Fibroblast of skin of right quadriceps (primary cell): ENCODE measurements at places on chromosomes 6 and 20.

GRCh38 chr6:34610819-34611477 lies 54.8 kb upstream of the SPDEF start:
- peak; percentile 77 for DNase-seq

DNA sequence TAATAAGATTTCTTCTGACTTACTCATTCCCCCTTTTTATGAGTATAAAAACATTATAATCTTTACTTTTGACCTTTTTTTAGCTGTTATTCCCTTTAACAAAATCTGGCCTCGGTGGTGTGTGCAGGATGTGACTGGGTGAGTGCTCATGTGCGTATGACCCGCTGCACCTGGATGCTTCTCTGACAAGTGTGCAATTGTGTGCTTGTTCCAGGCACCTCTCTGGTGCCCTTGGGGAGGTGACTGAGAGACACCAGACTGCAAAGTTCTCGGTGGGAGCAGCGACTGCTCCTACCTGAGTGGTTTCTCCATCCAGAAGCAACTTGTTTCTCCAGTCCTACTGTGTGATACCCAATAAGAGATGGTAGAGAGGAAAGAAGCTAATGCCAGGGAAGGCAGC lies 65.0 kb downstream of the ISM1 start:
- DNase-seq: no peak

DNA sequence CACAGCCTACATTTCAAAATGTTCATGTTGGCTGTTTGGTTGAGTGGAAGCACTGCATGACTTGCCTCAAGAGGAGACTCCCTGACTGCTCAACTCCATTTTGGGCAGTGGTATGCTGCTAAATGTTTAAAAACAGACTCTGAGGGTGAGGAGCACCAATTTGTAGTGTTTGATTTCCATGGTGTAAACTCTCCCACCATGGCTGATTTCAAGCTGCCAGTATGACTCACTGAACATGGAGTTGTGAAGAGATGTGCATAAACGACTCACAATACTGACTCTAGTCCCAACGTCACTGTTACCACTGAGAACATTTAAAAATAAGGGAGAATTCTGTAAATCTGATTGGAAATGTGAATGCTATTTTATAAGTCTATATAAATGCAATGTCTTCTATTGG lies 70.4 kb downstream of the BACH2 start:
- DNase-seq: peak; percentile 54

- DNase-seq: no peak
These were observed 36.4 kb downstream of the PLAGL1 start for GRCh38 chr6:143971482-143972205.

DNA sequence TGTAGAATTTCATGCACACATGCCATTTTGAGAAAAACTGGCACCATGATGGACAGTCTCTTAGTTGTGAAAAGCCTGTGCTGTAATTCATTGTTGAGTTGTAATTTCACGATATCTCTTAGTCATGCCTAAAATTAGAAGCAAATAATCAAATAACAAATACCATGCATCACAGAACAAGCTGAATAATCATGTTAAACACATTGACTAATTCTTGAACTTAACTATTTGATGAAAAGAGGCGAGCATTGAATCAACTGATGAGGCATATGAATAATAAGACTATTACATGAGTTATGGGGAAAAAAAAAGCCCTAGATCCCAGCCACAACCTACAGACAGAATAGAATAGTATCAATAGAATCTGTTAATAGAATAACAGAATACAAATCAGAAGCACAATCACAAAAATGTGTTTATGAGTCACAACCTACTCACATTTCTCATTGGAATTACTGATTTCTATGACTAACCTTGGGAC lies 14.2 kb upstream of the RNF217 start:
- peak; percentile 63 for DNase-seq

DNA sequence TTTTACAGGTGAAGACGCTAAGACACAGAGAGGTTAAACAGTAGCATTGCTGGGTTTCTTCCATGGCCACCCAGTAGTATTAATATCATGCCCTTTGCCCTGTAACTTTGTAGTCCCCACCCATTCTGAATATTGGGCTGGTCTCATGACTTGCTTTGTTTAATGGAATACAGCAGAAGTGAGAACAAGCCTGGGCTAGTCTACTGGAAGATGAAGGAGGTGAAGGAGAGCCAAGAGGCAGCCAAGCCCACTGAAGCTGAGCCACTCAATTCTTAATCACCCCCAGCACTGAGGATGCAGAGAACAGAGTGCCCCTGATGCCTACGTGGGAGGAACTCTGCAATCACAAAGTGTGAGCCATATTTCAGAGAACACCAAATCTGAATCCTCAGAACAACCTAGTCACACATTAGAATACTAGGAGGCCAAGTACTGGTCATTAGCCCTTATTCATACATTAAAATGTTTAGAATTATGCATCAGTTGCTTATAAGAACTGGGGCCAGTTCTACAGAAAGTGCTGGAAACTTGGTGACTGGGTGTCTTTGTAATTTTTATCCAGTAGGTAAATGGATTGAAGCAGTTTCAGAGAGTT lies 270.1 kb upstream of the PRND start:
- no peak for DNase-seq

DNA sequence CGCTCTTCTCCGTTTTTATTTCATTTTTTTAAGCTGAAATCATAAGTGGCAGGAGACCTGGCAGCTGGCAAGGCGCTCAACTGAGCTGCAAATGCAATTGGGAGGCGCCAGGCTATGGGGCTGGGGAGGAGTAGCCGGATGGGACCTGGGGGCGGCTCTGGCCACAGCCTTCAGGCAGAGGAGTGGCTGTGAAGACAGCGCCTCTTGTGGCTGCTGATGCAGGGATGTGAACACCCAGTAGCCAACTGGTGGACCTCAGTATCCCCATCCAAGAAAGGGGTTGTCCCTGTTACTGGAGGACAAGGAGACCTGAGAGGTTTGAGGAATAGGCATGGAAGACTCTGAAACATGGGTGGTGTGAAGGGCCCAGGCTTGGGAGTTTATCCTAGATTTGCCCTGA lies 12.6 kb downstream of the KCNK17 start:
- DNase-seq: no peak

DNA sequence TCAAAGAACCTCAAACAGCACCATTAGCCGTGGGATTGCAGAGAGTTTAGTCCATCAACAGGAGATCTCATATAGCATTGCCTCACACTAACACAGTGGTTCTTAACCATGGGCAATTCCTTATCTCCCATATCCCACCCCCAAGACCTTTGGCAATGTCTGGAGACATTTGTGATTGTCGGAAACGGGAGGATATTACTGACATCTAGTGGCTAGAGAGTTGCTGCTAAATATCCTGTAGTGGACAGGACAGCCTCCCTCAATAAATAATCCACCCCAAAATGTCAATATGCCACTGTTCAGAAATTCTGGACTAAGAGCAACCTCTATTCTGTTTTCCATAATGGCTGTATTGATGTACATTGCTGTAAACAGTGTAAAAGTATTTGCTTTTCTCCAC lies 210.1 kb upstream of the CCN2 start:
- peak; percentile 68 for DNase-seq

DNA sequence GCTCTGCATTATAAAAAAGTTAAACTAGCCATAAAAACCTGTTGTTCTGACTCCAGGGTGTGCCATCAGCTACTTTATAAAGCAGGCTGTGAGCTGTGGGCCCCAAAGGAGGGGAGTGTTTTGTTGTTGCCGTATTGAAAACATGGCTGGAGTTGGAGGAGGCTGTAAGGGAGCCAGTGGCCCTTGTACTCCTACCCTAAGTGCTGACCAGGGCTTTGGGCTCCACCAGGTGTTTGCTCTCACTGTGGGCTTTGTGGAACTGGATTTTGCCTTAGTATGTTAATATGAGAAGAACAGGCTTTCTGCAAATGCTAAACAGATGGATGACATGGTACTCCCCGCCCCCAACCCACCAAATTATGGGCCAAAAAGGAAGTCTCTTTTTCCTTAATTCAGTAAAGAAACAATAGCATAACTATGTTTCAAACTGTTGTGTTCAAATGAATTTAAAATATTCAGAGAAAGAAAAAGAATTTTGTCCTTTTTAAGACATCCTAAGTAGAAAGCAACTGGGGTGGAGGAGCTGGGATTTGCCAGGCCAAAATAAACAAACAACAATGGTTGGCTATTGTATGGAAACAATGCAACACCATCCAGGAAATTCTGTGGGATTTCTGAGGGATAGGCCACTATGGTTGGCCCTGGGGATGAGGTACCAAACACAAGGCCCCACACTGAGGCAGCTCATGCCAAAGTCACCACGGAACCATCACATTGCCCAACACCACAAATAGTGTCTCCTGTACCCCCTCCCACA lies 63.3 kb downstream of the PLCG1 start:
- no peak for DNase-seq

DNA sequence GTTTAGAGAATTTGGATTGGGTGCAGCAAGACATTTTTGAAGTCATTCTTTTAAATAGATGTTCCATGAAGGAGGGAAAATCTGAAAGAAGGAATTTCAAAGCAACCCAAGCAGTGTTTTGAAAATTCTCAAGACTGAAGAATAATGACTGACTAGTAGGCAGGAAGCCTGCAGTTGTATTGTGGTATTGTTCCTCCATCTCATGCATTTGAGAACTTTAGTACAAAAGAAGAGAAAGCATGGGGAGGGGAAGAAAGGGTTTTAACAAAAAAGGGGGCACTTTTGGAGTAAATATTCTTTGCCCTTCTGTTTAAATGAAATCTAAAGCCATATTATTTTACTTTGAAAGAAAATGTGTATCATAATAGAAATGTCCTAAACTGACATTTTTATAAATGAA lies 6.6 kb downstream of the NCOA3 start:
- DNase-seq: no peak

- DNase-seq: no peak
These were observed 61.2 kb downstream of the TNFAIP3 start for GRCh38 chr6:137928286-137928685.

- no peak for DNase-seq
These were observed 84.1 kb downstream of the C6orf52 start for GRCh38 chr6:10610289-10610688.

DNA sequence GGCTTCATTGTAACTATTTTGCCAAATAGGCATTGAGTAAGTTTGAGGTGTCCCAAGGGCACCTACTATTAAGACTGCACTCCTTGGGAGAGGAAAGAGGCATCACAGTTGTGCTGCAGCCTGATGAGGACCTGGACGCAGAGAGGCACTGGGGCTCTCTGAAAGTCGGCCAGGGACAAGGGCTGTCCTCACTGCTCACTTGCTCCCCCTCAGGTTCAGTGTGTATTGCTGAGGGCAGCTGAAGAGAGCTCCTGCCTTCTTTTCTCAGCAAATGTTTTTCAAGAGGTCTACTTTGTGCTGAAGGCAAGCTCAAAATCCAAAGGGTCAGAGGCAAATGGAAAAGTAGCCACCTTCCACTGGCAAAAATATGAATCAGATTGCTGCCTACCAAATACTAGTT lies 331.8 kb downstream of the RIMS1 start:
- peak; percentile 16 for DNase-seq

GRCh38 chr6:45746046-45746445 lies 269.6 kb downstream of the CLIC5 start:
- DNase-seq: peak; percentile 96

GRCh38 chr6:11043378-11043960 lies 636 bp downstream of the ELOVL2 start:
- DNase-seq: peak; percentile 27

DNA sequence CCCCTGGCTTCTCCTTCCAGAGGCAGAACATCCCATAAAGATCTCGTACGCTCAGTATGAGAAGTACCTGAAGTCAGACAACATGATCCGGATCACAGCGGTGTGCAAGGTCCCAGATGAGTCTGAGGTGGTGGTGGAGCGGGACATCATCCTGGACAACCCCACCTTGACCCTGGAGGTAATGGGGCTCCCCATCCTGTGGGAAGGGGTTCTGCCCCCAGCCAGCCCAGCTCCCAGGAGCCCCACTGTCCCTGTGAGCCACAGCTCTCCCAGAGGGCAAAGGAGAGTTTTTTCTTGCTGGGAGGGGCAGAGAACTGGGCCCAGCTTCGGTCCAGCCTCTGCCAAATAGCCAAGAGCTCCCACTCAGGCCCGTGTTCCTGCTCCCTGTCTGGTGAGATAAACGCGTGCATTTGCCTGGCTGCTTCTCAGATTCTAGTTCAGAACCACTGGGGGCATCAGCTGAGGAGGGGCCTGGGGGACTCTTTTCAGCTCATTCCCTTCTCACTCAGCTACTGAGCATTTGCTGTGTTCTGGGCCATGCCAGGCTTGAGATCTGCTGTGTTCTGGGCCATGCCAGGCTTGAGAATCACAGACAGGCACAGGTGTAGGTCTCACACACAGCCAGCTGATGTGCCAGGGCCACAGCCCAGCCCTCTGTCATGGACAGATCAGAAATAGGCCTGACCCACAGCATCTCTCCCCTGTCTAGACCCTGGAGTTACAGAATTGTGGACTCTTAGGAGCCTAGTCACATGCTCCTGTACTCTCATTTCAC lies 39.5 kb downstream of the TGM3 start:
- DNase-seq: no peak

DNA sequence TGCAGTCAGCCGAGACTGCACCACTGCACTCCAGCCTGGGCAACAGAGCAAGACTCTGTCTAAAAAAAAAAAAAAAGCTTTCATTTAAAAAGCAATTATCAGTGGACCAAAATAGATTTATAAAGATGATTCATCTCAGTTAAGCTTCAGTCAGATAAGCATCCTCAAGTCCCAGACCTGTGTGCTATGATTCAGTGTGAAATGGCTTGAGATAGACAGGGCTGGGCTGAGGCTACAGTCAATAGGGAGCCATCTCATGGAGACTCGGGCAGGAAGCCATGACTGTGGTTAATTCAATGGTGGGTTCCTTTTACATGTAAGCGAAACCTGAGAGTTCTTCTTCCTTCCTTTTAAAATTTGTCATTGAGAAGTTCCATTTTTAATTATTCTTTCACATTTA lies 276.0 kb downstream of the TFAP2A start:
- no peak for DNase-seq

DNA sequence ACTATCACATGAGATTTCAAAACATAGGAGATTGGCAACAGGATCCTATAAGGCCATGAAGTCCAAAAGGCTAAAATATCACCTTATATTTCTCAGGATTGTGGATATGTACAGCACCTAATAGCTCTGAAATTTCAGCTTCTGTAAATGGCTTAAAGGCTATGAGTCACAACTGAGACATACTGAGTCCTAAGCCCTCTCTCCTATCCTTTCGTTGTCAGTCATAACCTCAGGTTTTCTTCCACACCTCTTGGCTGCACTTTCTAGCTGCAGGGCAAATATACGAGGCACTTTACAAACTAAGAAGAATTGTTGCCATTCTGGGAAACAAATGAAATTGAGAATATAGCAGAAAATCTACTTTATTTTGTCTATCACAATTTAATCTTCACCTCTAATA lies 969.9 kb upstream of the EPHA7 start:
- no peak for DNase-seq

GRCh38 chr6:106165885-106166485 lies 79.8 kb downstream of the PRDM1 start:
- DNase-seq: peak; percentile 51

GRCh38 chr6:105844275-105844883 lies 241.8 kb upstream of the PRDM1 start:
- DNase-seq: peak; percentile 47

- DNase-seq: no peak
These were observed 55.2 kb upstream of the KIF13A start for GRCh38 chr6:18042536-18043145.
